Memory B cell (primary cell): ENCODE measurements at places on chromosomes 13 and 19.

- DNase-seq = no peak
Observed at GRCh38 chr13:111217641-111218040, 102.5 kb downstream of the ARHGEF7 start.

DNA sequence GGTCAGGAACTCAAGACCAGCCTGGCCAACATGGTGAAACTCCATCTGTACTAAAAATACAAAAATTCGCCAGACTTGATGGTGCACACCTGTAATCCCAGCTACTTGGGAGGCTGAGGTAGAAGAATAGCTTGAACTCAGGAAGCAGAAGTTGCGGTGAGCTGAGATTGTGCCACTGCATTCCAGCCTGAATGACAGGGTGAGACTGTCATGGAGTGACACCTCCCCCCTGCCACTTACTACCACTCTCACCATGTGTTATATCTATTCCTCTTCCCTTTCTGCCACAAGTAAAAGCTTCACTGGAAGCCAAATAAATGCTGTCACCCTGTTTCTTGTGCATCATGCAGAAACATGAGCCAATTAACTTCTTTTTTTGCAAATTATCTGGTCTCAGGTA lies 10.6 kb upstream of the CEACAM4 start:
- DNase-seq = no peak

DNA sequence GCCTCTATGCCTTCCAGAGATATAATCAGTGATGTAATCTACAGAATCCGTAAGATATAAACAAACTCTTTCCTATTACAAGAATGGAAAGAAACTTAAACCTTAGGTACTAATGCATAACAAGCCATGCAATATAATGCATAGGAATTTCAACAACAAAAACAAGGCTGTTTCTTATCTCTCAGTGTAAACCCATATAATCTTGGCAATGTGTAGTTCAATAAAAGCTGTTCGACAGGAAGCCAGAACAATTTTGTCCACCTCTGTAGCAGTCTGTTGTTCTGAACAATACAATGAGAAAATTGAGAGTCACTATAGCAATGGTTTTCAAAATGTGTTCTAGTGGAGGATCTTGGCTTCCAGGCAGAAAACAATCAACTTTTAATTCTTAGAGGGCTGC lies 111.5 kb upstream of the FREM2 start:
- no peak for DNase-seq

GRCh38 chr13:66926851-66927524 lies 303.1 kb downstream of the PCDH9 start:
- no peak for DNase-seq

GRCh38 chr19:31497709-31498108 lies 148.5 kb upstream of the TSHZ3 start:
- no peak for DNase-seq

DNA sequence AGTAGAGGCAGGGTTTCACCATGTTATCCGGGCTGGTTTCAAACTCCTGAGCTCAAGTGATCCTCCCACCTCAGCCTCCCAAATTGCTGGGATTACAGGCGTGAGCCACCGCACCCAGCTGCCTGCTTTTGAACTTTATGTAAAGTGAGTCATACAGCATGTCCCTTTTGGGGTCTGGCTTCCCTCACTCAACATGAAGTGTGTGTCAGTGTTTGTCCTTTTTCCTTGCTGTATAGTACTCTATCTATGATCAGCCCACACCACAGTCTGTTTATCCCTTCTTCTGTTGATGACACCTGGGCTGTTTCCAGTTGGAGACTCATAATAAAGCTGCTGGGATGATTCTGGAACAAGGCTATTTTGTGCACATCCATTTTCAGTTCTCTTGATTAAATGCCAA lies 2.1 kb downstream of the SPIB start:
- no peak for DNase-seq

GRCh38 chr19:4722671-4723594 lies 709 bp downstream of the DPP9 start:
- DNase-seq = peak; percentile 30

DNA sequence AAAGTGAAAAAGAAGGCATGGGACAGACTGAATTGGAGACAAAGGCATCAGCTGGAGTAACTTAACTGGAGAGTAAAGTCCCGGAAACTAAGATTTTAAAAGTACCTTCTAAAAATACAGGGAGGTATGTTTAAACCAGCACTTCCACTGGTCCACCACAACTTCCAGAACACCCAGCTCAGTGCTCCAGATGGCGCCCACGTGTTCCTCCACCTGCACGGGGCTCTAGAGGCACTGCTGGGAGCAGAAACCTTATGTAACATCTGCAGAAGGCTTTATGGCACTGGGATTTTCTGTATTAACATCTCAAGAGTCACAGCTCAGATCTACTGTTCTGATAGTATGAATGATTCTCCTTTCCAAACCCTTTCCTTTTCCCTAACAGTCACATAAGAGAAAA lies 252.1 kb downstream of the DCLK1 start:
- DNase-seq = no peak

DNA sequence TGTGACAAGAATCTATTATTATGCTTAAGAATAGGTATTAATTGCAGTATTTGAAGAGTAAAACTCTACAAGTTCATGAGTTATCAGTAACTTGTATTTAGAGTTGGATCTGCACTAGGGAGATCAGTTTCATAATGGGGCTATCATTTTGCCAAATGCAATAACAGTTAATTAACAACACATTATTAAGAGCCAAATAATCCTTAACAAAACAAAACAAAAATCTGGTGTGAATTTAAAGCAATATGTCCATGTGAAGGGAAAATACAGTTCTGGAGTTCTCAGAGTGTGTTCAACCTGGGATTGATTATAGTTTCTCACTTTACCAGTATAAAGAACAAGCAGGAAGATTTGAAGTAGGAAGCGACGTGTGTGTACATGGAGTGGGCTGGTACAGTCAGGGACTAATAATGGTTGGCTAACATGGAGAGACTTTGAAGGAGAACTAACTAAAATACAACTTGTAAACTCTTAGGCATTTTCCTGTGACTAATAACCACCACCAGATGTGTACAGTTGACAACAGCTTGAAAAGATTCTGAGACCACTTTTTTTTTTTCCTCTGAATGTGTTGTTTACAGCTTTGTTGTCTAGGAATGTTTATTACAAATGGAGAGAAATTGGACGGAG lies 58.5 kb downstream of the POSTN start:
- DNase-seq = no peak

GRCh38 chr13:104286566-104287290 lies 1220.5 kb upstream of the SLC10A2 start:
- DNase-seq = no peak

- no peak for DNase-seq
Observed at GRCh38 chr13:33205224-33205623, 80.3 kb downstream of the STARD13 start.

- DNase-seq = no peak
Observed at GRCh38 chr13:101018720-101019119, 344.1 kb upstream of the TMTC4 start.

- DNase-seq = no peak
Observed at GRCh38 chr13:31963631-31964030, 67.9 kb upstream of the FRY start.

- DNase-seq = no peak
Observed at GRCh38 chr13:26051657-26052311, at the start of gene SHISA2. Gene SHISA2, minus strand, starts transcription at chr13:26052016. Its CDS starts 1,041 bp downstream, at chr13:26050975.

DNA sequence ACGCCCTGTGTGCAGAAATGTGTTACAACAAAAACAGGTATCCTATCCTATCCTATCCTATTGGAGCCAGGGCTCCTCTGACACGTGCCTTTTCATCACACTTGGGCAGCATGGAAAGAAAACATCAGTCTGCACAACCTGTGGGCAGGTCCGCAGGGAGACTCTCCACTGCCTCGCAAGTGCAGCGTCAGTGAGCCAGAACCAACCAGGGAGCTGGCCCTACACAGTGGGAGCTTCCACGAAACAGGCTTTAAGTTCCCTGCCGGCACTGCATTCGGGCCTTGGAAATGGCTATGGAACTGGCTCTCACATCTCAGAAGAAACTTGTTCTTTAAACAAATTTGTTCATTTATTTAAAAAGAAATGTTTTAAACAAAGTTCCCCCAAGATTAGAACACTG lies 49.5 kb downstream of the SLC7A1 start:
- DNase-seq = no peak

GRCh38 chr19:29680447-29680846 lies 15.2 kb downstream of the PLEKHF1 start:
- DNase-seq = peak; percentile 49

- DNase-seq = no peak
Observed at GRCh38 chr19:43532571-43532961, 422 bp upstream of the ZNF575 start.

DNA sequence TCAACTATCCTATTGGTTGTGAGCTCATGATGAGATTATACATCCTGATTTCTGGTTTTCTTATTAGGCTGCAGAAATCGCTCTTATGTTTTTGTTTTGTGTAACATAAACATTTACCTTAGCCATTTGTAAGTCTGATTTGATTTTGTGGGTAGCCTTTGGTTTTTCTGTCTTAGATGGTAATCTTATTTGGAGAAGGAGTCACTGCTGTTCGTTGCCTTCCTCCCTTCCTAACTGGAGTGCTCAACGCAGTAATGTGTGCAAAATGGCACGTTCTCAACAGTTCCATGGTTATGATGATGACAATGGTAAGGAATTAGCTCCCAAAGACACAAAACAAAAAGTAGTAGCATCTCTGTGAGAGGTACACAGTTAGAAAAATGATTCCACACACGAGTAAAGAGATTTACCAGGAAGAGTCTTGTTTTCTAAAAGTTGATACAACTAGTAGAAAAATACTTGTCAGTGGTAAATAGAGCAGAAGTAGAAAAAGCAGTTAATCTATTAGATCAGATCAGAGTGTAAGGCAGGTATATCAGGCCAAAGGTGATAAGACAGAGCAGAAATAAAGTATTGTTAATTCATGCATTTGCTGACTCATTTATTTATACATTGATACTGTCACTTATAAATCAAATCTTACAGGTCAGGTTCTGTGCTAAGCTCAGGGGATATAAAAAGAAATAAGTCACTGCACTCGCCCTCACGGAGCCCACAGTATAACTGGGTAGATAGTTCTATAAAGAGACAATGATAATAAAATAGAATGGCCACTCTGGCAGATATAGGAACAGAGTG lies 270.0 kb downstream of the NALCN start:
- DNase-seq = no peak
